ENCODE measurements at places on chromosomes 2 and 18.

GRCh38 chr18:34342960-34343359, 118.2 kb upstream of the NOL4 start:
- no peak for DNase-seq

- DNase-seq, result no peak
These were observed 117.6 kb downstream of the ZNF407 start for GRCh38 chr18:74715306-74715705.

GRCh38 chr2:227228061-227228667, 63.7 kb downstream of the COL4A3 start:
- DNase-seq, result no peak

GRCh38 chr2:96315005-96315399, 9.7 kb upstream of the SNRNP200 start:
- DNase-seq, result no peak
